ENCODE measurements at places on chromosomes 6 and 20. TPM values are rescaled to one million over a fixed set of nuclear protein-coding genes. Genes with fewer than 3 reads are reported as not detected.

Gene GRM1
- polyA plus RNA-seq, result not detected

Gene USP49
- 2.6 TPM for polyA plus RNA-seq

Gene GPR6
- not detected for polyA plus RNA-seq

DNA sequence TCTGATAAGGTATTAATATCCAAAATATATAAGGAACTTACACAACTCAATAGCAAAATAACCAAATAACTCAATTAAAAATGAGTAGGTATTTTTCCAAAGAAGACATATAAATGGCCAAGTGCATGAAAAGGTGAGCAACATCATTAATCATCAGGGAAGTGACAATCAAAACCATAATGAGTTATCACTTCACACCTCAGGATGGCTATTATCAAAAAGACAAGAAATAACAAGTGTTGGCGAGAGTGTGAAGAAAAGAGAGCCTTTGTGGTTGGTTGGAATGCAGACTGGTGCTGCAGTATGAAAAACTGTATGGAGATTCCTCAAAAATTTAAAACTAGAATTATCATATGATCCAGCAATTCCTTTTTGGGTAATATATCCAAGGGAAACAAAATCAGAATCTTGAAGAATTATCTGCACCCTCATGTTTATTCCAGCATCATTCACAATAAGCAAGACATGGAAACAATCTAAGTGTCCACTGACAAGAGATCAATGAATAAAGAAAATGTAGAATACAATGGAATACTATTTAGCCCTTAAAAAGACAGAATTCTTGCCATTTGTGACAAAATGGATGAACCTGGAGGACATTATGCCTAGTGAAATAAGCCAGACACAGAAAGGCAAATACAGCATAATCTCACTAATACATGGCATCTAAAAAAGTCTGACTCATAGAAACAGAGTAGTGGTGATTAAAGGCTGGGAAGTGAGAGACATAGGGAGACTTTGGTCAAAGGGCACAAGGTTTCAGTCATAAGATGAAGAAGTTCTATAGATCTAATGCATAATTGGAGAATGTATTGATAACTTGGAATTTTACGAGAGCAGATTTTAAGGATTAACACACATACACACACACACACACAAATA is 175.6 kb downstream of the FOXA2 start:
- H3K27me3 ChIP-seq, result no peaks in the 10 kb centered on the region
- no peak overlapping the region for H3K27ac ChIP-seq
- DNase-seq, result no peak

Gene ID4
- not detected for polyA plus RNA-seq

Gene RIPOR2
- polyA plus RNA-seq, result 300 TPM

- H3K4me1 ChIP-seq, result no peaks in the 10 kb centered on the region
- H3K36me3 ChIP-seq, result peaks cover 43% of the 10 kb centered on the region
- no peaks in the 10 kb centered on the region for H3K27me3 ChIP-seq
- no peak overlapping the region for H3K27ac ChIP-seq
- no peak for DNase-seq
Observed at GRCh38 chr6:36924778-36925374, 29.7 kb upstream of the PI16 start.

DNA sequence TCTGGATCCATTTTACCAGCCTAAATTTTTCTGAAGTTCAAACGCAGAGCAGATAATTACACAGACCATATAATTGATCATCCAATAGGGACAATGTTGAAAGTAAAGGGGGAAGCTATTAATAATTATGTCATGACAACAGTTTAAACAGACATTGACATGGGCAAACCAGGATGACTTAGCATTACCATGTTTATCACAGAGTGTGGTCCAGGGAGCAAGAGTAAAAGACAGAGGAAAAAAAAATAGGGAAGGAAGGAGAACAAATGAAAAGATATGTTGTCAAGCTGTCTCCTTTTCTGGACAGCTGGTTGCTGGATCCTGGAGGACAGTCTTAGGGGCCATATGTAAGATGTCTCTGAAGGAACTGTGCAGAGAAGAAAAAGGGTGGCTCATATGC is 69.4 kb upstream of the FBXL4 start:
- H3K4me1 ChIP-seq, result no peaks in the 10 kb centered on the region
- H3K4me3 ChIP-seq, result no peak overlapping the region
- H3K27me3 ChIP-seq, result no peaks in the 10 kb centered on the region
- no peak overlapping the region for H3K27ac ChIP-seq

DNA sequence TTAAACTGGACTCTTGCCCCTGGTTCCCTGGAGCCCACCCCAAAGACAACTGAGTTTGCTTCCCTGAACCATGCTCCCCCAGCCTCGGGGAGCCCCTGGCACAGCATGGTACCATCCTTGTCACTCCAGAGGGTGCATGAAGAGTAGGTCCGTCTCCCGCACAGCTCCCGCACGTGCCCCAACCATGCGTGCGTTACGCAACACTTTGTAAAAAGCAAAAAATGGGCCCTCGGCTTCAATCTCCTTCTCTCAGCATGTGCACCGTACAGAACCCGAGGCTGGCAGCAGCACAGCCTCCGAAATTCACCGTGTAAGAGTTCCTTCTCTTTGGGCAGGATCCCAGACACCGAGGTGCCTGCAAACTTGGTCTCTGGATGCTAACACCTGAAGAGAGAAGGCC is 5.6 kb downstream of the PMEPA1 start:
- H3K27ac ChIP-seq, result peak overlapping the region; percentile 77
- H3K4me1 ChIP-seq, result peaks cover 95% of the 10 kb centered on the region
- H3K4me3 ChIP-seq, result no peak overlapping the region
- no peaks in the 10 kb centered on the region for H3K27me3 ChIP-seq
- peaks cover 6% of the 10 kb centered on the region for H3K36me3 ChIP-seq

DNA sequence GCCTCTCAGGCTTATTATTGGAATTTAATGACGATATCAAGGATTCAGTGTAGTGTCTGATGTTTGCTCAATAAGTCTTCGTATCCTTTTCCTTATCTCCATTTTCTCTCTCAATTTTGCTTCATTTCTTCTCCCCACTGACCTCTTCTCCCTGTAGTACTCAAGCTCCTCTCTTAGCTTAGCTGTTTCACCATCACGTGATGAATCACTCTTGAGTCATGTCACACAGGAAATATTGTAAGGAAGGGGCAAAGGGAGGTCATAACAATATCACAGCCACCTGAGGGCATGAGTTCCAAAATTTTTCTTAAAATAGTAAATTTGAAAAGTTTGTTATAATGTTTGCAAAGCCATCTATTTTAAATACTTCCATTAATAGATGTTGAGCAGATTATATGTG is 392.2 kb upstream of the MARCKS start:
- H3K27me3 ChIP-seq, result no peaks in the 10 kb centered on the region
- DNase-seq, result no peak

GRCh38 chr20:17873410-17874270 is 95.0 kb downstream of the SNX5 start:
- no peak overlapping the region for H3K4me3 ChIP-seq
- H3K27me3 ChIP-seq, result no peaks in the 10 kb centered on the region
- no peak overlapping the region for H3K27ac ChIP-seq
- H3K4me1 ChIP-seq, result peaks cover 54% of the 10 kb centered on the region

DNA sequence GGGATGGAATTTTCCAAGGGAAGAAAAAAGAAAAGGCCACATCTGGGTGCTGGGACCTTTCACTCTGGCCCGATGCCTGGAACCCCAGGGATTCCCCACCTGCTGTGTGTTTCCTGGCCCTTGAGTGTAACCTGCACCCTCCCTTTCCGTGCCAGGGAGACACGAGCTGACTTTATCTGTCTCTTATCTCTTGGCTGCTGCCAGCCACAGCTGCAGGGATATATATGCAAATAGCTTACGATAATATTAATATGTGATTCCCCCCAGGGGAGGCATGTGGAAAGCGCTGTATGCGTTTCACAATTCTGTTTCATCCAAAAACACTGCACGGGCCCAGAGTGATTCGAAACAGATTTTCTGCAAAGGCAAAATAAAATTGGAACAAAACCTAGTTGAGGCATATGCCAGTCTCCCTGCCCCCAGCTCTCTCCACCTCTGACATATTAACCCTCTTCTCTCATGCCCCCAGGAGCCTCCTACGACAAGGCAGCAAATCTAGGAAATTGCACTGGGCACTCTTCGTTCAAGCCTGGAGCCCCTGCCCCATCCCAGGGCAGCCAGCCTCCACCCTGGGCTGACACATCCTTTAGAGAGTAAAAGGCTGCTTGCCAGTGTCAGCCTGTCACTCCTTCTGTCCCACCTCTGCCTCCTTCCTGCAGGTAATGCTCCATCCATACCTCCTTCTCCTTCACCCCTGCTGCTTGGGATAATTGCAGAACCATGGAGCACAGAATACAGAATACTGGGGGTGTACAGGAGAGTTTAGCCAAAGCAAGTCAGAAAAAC is 1.3 kb downstream of the RIPOR3 start:
- H3K27ac ChIP-seq, result no peak overlapping the region
- peaks cover 12% of the 10 kb centered on the region for H3K4me1 ChIP-seq
- H3K36me3 ChIP-seq, result no peaks in the 10 kb centered on the region
- no peak overlapping the region for H3K4me3 ChIP-seq
- H3K27me3 ChIP-seq, result peaks cover 5% of the 10 kb centered on the region

- H3K4me1 ChIP-seq, result peaks cover 19% of the 10 kb centered on the region
- H3K36me3 ChIP-seq, result no peaks in the 10 kb centered on the region
- no peak overlapping the region for H3K4me3 ChIP-seq
- no peak for DNase-seq
- H3K27me3 ChIP-seq, result no peaks in the 10 kb centered on the region
Observed at GRCh38 chr6:21208796-21209186, 384.8 kb upstream of the SOX4 start.

DNA sequence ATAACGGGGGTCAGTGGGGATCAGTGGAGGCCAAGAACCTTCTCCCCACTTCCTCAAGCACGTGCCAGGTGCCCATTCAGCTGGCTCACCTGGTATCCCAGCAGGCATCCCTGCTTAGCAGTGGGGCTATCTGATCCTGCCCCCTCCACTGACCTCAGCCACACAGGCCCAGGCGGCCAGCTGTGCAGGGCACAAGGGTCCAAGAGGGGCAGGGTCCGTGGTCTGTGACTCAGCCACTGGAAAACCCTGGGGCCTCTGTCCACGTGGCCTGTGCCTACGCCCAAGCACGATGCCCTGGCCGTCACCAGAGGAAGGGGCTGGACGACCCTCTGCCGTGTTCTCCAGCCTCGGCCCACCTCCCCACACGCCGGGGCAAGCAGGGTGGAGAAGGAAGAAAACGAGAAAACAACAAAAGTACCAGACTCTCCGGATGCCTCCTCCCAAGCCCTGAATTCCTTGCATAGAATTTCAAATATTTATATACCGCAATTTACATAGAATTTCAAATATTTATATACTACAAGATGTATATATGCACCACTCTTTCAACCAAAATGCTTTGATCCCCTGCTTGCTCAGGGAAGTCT is 12.1 kb downstream of the PXDC1 start:
- no peak overlapping the region for H3K4me3 ChIP-seq
- no peaks in the 10 kb centered on the region for H3K36me3 ChIP-seq
- H3K4me1 ChIP-seq, result peaks cover 12% of the 10 kb centered on the region
- DNase-seq, result no peak

GRCh38 chr6:69232496-69232895 is 564.3 kb downstream of the LMBRD1 start:
- H3K4me3 ChIP-seq, result no peak overlapping the region
- no peak for DNase-seq
- no peaks in the 10 kb centered on the region for H3K36me3 ChIP-seq
- no peak overlapping the region for H3K27ac ChIP-seq

Gene PHACTR3
- not detected for polyA plus RNA-seq

DNA sequence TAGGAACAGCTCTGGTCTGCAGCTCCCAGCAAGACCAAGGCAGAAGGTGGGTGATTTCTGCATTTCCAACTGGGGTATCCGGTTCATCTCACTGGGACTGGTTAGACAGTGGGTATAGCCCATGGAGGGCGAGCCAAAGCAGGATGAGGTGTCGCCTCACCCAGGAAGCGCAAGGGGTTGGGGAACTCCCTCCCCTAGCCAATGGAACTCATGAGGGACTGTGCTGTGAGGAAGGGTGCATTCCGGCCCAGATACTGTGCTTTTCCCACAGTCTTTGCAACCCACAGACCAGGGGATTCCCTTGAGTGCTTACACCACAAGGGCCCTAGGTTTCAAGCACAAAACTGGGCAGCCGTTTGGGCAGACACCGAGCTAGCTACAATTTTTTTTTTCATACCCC is 21.8 kb downstream of the HDDC2 start:
- peaks cover 44% of the 10 kb centered on the region for H3K36me3 ChIP-seq
- H3K4me1 ChIP-seq, result no peaks in the 10 kb centered on the region
- H3K27ac ChIP-seq, result no peak overlapping the region
- no peak overlapping the region for H3K4me3 ChIP-seq

Gene GNMT
- 4.1 TPM for polyA plus RNA-seq

- H3K27me3 ChIP-seq, result no peaks in the 10 kb centered on the region
- H3K4me3 ChIP-seq, result no peak overlapping the region
- DNase-seq, result no peak
- H3K36me3 ChIP-seq, result peaks cover 2% of the 10 kb centered on the region
- no peak overlapping the region for H3K27ac ChIP-seq
- H3K4me1 ChIP-seq, result peaks cover 76% of the 10 kb centered on the region
Observed at GRCh38 chr20:59125836-59126235, 37.8 kb upstream of the ZNF831 start.

GRCh38 chr6:150032598-150032997 is 7.3 kb upstream of the RAET1L start:
- no peaks in the 10 kb centered on the region for H3K36me3 ChIP-seq
- H3K27me3 ChIP-seq, result peaks cover 41% of the 10 kb centered on the region
- H3K4me1 ChIP-seq, result peaks cover 26% of the 10 kb centered on the region
- no peak for DNase-seq
- H3K27ac ChIP-seq, result no peak overlapping the region

Gene AHI1
- polyA plus RNA-seq, result 8.3 TPM

Gene BMP2
- polyA plus RNA-seq, result not detected

Gene ABHD16A
- polyA plus RNA-seq, result 97.6 TPM

Gene BPIFB1
- not detected for polyA plus RNA-seq

Gene EBF4
- 0.81 TPM for polyA plus RNA-seq

Gene RHAG
- polyA plus RNA-seq, result not detected

DNA sequence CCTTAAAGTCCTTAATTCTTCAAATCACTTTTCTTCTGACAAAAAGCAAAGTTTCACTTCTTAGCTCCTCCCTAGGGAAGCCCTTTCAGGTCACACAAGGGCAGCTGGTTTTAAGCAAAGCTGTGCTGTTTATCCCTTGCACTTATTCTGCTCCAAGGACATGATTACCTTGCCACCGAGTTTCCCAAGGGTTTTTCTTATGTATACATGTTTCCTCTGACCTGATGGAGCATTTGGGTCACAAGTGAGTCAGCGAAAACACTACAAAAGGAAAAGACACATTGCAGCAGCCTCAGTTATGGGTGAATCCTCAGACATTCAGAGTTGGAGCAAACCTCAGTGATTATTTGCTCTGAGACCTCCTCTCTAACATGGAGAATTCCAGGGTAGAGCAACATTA is 26.6 kb upstream of the ILRUN start:
- H3K36me3 ChIP-seq, result no peaks in the 10 kb centered on the region
- H3K27ac ChIP-seq, result no peak overlapping the region
- no peak overlapping the region for H3K4me3 ChIP-seq
- no peaks in the 10 kb centered on the region for H3K27me3 ChIP-seq
- DNase-seq, result no peak

GRCh38 chr6:114033606-114034005 is 62.7 kb upstream of the HDAC2 start:
- H3K4me3 ChIP-seq, result no peak overlapping the region
- H3K4me1 ChIP-seq, result no peaks in the 10 kb centered on the region
- H3K27me3 ChIP-seq, result no peaks in the 10 kb centered on the region
- H3K36me3 ChIP-seq, result no peaks in the 10 kb centered on the region

All from B cell (primary cell).